ENCODE measurements at places on chromosomes 2 and 18.

GRCh38 chr2:54208364-54209240 is 47.4 kb downstream of the TSPYL6 start:
- no peak for DNase-seq

DNA sequence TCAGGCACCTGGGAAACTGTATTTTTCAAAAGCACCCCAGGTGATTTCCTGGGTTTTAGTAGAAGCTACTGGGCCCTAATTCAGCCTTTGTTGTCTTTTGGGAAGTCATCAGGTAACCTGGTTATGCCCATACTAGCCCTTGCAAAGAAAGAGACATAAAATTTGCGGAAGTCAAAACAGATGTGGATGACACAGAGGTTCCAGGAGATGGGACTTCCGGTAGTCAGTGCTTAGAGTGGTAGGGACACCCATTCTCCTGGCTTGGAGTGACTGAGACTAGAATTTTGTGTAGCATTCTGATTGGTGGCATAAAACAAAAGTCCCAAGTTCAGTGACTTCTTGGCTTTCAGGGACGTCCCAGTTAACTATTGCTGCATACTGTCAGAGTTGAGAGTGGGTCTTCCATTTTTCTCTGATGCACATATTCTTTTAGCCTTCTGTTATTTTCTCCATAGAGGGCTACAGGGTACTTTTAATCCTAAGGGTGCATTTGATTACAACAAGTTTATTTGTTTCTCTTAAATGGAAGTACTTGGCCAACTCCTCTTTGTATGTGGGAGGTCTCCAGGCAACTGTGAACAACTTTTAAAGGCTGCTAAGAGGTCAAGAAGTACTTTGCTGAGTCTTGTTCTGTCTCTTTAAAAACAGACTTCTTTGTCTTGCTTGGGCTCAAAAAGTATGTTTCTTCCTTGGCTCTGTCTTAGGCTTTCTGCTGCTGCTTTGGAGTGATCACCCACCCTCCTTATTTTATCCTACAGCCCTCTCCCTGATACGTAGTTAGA is 8.8 kb downstream of the NAB1 start:
- no peak for DNase-seq

DNA sequence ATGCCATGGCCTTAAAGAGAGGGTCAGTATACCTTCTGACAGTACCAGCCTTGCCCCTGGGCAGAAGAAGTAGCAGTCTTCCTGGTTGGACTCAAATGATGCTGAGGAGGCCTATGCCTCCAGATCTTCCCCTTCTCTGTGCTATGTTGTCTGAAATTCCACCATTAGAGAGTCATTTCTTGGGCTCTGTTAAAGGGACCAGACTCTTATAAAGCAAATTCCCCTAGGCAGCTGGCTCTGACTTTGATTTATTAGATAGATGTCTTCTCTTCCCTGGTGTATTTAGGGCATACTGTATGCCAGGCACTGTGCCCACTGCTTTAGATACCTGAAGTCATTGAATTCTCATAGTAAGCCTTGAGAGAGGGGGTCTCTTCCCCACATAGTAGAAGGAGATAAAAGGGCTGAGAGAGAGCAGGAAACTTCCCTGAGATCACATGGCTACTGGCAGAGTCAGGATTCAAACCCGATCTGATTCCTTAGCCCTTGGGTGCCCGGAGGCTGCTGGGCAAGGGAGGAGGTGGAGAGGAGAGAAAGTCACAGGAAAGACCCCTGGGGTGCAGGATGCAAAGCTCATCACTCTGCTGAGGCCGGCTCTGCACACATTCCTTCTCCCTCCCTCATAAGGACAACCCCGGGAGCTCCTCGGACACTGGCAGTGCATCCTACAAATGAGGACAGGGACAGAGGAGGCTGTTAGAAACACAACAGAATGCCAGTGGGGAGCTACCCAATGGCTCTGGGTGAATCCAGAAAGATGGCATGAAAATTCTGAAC is 23.0 kb downstream of the COPS9 start:
- DNase-seq = no peak

DNA sequence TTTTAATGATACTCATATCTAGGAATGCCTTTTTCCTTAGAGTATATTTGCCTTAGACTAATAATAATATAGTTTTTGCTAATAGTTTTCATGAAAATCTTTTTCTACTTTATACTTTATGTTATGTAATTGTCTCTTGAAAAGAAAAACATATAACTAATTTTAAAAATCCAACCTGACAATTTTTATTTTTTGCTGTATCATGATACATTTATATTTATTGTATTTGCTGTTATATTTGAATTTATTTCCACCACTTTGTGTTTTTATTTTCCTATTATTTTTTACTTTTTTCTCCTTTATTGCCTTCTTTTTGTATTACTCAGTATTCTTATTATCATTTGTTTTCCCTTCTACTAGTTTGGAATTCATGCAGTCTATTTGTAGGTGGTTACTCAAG is 85.4 kb downstream of the MBD5 start:
- DNase-seq = no peak

DNA sequence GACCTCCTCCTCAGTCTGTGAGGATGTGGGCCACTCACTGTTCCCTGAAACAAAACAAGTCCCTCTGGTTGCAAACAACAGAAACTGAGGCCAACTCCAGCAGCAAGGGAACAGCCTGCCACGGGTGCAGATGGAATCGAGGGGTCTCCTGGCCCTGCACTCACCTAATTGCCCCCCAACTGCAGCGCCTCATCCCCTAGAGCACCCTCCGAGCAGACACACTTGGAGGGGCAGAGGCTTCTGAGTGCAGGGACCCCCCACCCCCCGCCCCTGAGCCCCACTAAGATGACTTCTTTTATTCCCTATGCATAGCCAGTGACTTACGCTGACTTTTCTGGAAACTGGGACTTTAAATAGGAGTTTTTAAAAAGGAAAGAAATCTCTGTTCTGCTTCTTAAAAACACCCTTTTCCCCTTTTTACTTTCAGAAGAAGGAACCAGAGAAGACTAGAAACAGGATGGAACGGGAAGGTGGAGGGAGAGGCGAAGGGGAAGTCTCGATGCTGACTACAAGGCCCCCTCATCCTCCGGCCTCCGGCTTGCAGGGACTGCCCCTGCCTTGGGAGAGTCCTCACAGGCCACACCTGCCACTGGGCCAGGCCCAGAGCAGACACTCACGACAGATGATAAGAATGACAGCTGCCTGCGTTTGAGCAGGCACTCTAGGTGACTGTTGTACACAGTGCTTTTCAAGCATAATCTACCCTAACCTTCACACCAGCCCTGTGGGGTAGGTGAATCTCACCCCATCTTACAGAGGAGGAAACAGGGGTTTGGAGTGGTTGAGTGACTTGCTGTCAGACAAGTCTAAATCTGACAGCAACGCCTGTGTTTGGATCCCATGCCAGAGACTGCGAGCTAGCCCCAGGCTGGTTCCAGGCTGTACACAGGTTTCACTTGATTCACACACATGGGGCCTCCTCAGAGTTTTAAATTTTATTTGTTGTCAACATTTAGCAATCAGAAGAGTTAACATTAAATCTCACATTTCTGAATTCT is 28.2 kb upstream of the BIN1 start:
- DNase-seq = no peak

DNA sequence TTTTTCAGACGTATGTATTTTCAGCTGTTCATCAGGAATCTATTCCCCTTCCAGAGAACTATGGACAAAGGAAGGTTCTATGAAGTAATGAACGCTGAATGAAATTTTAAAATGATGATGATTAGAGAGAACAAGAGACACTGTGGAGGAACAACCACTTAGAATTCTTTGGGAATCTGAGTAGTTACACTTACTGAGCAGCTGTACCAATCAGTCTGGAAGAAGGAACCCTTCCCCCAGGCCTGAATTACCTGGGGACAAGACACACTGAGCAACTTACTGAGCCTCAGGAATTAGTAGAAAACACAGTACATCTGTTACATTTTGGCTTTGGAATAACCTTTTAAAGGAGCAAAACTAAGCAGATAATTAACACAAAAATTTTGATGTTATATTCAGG is 1.9 kb downstream of the MSTN start:
- no peak for DNase-seq

GRCh38 chr2:230674966-230675672 is 37.5 kb upstream of the CAB39 start:
- DNase-seq = no peak
